Esophagus mucosa (tissue), 1 donor: ENCODE measurements at places on chromosomes 16 and 17. TPM values are rescaled to one million over a fixed set of nuclear protein-coding genes. Genes with fewer than 3 reads are reported as not detected.

The KCNJ18 gene
- not detected for total RNA-seq

The ARHGDIG gene
- total RNA-seq, result not detected

GRCh38 chr17:21375162-21375560 lies 996 bp upstream of the KCNJ12 start:
- no peak for ATAC-seq

- ATAC-seq, result peak; percentile 63
These were observed 43.1 kb downstream of the ARSG start for GRCh38 chr17:68334393-68334792.

GRCh38 chr16:50092891-50093290 lies 27.1 kb downstream of the HEATR3 start:
- no peak for ATAC-seq

- no peak for ATAC-seq
These were observed 337.5 kb downstream of the SEC14L1 start for GRCh38 chr17:77478281-77478680.

GRCh38 chr16:64165368-64165767 lies 956.5 kb downstream of the CDH11 start:
- ATAC-seq, result no peak

DNA sequence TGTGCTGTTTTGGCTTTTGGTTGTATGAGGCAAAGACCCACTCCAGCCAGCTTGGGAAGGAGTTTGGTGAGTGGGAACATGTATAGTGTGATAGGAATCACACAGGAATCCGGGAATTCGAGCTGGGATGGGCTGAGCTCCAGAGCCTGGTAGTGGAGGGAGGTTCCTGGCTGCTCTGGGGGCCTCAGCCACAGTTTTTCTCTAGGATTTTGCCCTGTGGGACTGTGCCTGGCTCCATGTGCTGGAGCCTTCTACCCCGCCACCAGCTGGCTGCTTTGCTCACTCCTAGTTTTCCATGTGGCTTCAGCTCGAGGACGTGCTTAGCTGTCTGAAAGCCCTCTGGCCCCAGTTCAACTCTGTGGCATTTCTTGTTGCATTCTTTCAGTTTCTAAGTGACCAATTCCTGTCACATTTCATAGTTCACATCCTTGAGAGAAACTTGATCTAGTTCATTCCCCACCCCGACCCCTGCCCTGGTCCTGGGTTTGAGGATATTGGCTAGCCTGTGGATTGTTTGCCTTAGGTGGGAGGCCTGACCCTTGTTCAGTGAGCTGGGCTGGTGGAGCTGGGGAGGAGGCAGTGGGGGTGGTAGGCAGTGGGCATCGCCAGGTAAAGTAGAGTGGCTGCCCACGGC lies 5.0 kb downstream of the SEC14L1 start:
- ATAC-seq, result no peak

DNA sequence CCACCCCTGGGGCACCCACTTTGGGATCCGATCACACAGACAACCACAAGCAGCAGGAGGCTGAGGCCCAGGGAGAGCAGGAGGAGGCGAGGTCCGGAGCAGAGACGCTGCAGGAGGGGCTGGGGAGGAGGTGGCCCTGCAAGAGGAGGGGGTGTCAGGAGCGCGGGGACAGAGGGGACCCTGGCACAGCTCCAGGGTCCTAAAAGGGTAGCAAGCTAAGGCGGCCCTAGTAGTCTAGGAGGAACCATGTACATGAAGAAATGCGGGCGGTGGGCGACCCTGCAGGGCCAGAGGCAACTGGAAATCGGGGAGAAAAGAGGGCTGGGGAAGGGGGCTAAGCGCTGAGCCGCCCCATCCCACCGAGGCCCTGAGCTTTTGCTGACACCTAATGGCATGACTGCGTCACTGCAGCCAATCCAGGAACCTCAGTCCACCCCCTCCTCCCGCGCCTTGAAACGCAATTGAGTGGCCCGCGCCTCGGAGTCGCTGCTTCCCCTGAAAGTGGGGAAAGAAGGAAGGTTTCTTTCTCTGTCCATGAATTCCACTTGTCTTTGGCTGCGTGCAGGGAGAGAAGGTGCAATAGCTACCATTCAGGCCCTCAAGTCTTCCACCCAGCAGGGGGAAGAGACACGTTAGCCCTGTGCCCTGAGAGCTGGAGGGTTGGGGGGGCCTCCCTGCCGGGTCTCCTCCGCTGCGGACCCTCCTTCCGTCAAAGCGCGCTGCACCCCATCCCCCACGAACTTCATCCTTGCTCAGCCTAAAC lies 1.8 kb downstream of the ASGR1 start:
- peak; percentile 63 for ATAC-seq

DNA sequence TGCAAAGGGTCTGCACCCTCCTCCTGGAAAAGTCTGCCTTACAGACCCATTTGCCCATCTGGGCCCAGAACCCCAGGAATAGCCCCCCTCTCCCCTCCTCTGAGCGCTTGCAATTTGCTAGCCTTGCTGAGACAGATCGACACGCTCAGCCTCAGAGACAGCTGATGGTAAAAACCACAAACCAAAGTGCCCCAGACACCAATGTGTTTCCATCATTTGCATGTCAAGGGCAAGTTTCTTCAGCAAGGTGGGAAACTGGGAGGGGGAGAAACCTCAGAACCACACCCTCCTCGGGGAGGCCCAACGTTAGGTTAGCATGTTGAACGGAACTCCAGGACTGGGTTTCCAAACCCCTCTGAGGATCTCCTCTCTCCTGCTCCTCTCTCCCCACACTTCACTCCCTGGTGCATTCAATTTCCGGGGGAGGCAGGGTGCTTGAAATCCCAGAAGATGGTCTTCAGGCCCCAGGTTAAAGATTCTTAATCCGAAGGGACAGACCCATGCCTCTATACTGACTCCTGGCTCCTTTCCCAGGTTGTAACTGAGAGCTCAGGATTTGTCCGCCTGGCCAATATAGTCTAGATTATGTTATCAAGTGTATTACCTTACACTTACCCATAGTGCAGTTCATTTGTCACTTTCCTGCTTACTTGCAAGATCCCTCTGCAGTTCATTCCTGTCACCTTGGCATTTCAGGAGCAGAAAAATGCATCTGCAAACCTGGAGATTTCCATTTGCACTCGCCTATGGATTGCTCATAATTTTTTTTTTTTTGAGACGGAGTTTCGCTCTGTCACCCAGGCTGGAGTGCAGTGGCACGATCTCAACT lies 1.3 kb upstream of the CUEDC1 start:
- no peak for ATAC-seq
